Testis (tissue), 5 donors: ENCODE measurements at places on chromosomes 5 and 9. TPM values are rescaled to one million over a fixed set of nuclear protein-coding genes. Genes with fewer than 3 reads are reported as not detected.

DNA sequence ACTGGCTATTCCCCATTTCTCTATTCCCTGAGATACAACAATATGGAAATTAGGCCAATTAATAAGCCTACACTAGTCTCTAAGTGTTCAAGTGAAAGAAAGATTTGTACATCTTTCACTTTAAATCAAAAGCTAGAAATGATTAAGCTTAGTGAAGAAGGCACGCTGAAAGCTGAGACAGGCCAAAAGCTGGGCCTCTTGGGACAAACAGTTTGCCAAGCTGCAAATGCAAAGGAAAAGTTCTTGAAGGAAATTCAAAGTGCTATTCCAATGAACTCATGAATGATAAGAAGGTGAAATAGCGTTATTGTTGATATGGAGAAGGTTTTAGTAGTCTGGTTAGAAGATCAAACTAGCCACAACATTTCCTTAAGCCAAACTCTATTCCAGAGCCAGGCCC is 256.2 kb downstream of the ZSWIM6 start:
- no peak for DNase-seq

- DNase-seq, result no peak
Observed at GRCh38 chr5:123868881-123869280, 356.9 kb downstream of the CSNK1G3 start.

- DNase-seq, result no peak
Observed at GRCh38 chr9:98220911-98221310, 28.5 kb upstream of the CORO2A start.

Gene KIF24
- 20.0 TPM for total RNA-seq

GRCh38 chr5:82794876-82795275 is 282.3 kb downstream of the TMEM167A start:
- no peak for DNase-seq

DNA sequence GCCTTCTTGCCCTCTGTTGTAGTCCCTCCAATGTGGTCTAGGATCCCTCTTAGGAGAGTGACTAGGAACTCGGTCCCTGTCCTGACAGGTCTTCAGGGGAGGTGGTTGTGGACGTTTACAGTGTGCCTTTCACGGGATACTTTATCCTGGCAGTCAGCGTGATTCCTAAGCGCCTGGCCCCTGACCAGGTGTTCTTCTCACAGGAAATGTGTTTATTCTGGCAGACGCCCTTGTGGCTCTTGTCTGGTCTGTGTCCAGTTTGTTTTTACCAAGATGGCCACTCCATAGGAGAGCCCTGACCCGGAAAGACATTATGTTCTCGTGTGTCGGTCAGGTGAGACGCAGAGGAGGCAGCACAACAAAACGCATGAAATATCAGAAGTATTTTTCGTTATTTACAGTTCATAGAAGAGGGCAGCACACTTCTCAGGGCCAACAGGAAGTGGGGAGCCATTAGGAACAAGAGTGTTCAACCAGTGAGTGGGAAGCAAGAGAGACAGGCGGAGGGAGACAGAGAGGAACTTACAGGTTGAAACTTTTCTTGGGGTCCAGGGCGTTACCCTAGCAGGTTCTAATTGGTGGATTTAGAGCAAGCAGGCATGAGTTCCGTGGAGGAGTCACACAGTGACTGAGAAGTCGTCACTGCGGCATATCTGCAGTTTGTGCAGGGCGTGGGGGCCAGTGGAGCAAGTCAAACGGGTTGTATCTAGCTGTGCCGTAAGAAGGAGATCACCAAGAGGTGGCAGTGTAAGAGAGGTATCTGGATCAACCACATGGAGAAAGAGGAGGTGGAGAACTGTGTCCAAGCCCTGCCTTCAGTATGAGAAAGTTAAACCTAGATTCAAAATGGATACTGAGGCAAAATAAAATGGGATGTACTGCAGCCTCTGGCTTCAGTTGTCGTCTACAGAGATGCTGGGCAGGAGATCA is 412.9 kb downstream of the ZSWIM6 start:
- no peak for DNase-seq

DNA sequence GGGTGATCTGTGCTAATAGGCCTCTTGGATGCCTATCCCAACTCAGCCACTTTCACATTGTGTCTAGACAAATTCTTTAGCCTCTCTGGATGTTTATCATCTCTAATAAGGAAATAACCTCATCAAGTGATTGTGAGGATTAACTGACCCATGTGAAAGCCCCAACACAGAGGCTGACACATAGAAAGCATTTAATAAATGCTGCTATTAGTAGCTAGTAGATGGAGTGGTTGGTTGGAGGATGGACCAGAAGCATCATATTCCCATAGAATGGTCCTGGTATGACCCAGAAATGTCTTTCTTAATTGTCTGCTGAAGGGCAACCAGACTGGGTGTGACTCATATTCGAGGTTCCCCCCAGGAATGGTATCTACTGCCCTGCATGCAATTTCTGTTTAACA is 124.4 kb downstream of the PIK3R1 start:
- no peak for DNase-seq

Gene SLC6A18
- total RNA-seq, result 0.24 TPM

DNA sequence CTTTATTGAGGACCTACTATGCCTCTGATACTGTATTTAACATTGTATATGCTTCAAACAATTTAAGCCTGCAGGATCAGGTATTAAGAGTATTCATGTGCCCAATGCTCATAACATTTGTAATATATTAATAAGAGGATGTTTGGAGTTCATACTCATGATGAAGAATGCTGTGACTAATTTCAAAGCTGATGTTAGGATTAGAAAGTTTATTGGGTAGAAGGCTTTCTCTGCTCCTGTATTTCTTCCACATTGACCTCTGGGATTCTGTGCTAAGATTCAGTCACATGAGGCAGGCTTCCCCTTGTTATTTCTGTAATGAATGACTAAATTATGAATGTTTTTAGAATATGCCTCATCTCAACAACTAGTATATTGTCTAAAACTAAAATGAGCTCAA is 456.4 kb downstream of the NFIB start:
- no peak for DNase-seq

DNA sequence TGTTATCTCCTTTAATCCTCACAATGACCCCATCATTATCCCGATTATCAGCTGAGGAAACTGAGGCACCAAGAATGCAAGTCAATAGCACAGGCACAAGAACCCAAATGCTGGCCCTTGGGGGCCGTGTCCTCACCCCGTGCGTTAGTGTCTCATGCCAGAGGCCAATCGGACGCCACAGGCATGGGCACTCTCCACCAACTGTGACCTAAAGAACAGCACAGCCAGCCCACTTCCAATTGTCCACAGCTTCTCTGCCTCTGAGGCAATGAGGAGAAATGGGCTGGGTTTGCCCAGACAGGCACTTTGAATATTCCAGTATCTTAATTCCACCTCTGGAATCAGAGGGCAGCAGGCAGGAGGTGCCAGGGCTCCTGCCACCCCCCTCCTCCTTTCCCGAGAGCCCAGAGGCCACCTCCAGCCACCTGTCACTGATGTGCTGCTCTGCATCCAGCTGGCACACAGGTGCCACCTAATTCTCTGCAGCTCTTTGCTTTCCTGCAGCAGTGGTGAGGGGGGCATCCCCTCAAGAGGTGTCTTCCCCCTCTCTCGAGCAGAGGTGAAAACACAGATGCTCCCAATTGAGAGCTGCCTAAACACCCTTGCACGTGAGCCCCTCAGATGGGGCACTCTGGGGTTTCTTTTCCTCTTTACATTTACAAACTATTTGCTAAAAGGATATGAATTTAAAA is 107.5 kb downstream of the ROR2 start:
- no peak for DNase-seq

Gene SLC6A3
- total RNA-seq, result 1.5 TPM

DNA sequence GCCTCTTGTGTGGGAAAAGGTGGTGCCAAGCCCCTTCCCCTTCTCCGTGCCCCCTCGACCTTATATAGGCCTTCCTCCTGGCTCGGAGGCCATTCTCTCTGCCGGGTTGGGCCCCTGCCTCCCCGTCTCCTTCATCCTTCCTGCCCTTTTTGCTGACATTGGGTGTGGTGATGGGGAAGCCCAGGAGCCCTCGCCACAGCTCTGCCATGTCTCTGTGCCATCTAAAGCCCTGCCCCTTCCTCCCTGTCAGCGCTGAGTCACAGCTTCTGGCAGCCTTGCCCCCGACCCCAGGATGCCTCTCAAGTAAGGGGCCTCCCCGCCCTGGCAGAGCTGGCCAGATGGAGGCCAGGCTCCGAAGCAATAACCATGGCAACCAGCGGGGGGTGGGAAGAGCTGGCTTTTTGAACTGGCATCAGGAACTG is 30.4 kb downstream of the JADE2 start:
- DNase-seq, result peak; percentile 41

Gene OR1N1
- total RNA-seq, result 0.62 TPM

GRCh38 chr5:172109749-172110148 is 78.3 kb downstream of the STK10 start:
- DNase-seq, result no peak

Gene PCDHA10
- 3.3 TPM for total RNA-seq

- no peak for DNase-seq
Observed at GRCh38 chr5:108459769-108460168, 77.9 kb upstream of the FBXL17 start.

DNA sequence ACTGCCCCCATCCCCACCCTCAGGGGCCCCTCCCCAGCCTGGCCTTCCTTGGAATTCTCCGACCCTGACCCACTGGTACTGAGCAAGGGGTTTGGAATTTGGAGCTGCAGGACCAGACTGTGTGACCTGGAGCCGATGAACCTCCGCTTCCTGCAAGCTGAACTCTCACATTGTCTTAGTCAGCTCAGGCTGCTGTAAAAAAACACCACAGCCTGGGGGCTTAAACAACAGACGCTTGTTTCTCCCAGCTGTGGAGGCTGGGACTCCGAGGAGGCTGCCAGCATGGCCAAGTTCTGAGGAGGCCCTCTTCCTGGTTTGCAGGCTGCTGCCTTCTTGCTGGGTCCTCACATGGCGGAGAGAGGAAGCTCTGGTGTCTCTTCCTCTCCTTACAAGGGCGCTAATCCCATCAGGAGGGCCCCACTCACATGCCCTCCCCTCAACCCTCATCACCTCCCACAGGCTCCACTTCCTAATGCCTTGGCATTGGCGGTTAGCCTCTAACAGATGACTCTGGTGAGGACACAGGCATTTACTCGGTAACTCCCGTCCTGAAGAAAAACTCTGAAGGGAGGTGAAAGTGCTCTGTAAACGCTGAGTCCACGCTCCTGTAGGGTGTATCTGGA is 42.4 kb downstream of the C5orf15 start:
- DNase-seq, result no peak

DNA sequence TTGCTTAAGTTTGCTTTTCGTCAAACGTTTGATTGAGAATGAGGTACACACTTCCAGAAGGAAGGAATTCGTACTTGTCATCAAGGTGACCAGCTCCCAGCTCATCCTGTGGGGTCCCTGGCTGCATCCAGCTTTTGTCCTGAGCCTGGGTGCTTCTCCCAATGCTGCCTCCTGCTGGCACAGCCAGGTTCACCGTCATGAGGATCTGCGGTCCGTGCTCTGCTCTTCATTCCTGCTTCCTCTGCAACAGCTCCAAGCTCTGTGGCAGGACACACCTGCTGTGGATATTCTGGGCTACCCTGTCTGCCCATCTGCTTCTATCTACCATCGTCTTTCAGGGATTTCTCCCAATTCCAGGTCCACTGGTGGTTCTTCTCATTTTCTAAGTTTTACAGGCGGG is 13.3 kb upstream of the UBE2QL1 start:
- peak; percentile 38 for DNase-seq

DNA sequence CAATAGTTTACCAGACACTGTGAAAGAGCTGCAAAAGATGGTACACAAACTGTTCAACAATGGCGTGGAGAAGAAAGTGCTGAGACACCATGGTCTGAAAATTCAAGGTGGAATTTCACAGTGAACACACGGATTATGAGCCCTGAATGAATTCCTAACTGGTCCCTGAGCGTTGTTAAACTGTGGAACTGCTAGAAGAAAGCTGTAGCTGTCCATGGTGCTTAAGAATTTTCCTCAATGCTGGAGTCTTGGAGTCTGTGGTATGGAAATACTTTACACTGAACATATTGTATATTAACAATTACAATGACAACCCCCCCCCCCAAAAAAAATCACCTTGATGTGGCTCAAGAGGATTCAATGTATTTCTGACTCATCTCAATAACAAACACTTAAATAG is 68.5 kb downstream of the SLC24A2 start:
- DNase-seq, result peak; percentile 15

Gene POLK
- total RNA-seq, result 56.7 TPM

Gene CAVIN4
- total RNA-seq, result 2.7 TPM

DNA sequence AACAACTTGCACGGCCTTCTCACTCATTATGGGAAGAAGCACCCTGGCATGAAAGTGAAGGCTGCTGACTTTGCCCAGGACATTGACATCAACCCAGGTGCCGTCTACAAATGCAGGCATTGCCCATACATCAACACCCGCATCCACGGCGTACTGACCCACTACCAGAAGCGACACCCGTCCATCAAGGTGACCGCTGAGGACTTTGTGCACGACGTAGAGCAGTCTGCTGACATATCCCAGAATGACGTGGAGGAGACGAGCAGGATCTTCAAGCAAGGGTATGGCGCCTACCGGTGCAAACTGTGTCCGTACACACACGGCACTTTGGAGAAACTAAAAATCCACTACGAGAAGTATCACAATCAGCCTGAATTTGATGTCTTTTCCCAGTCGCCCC is 65.4 kb downstream of the ZNF462 start:
- no peak for DNase-seq

DNA sequence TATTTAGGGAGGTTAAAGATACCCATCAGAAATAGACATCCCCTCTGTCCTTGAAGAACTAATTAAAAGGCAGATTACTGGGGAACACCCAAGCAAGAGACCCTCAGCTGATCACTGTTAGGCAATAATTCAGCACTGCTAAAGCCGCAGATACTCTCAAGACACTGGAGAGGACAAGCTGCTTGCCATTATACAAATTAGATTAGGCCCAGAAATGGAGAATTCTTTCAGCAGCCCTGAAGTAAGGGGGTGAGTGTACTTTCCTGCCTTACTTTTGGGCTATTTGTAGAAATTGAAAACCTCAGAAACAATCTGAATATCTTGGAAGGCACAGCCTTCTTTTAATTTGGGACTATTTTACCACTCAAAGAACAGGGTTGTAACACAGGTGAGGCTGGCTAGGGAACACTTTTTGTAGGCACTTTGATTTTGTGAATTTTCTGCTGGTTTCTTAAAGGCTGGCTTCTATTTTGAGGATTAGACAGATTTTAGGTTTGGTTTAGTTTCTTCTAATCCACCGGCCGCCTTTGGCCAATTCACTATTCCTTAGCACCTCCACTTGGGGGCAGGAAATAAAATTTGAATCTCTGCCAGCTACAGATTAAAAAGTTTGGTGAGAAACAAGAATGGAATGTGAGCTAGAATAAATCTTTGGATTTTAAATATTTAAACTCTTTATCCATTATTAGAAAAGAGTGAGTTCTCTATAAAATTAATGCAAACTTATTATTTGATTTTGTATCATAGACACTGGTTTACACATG is 106.0 kb downstream of the SMARCA2 start:
- DNase-seq, result no peak

GRCh38 chr5:12335938-12336337 is 431.7 kb upstream of the CTNND2 start:
- no peak for DNase-seq
